ENCODE measurements at places on chromosomes 2 and 18.

GRCh38 chr2:71556692-71557250 is 103.4 kb downstream of the DYSF start:
- no peak for DNase-seq

GRCh38 chr2:180705551-180705950 is 274.9 kb upstream of the UBE2E3 start:
- no peak for DNase-seq

- no peak for DNase-seq
These were observed 373.1 kb downstream of the CMPK2 start for GRCh38 chr2:6492573-6492972.

DNA sequence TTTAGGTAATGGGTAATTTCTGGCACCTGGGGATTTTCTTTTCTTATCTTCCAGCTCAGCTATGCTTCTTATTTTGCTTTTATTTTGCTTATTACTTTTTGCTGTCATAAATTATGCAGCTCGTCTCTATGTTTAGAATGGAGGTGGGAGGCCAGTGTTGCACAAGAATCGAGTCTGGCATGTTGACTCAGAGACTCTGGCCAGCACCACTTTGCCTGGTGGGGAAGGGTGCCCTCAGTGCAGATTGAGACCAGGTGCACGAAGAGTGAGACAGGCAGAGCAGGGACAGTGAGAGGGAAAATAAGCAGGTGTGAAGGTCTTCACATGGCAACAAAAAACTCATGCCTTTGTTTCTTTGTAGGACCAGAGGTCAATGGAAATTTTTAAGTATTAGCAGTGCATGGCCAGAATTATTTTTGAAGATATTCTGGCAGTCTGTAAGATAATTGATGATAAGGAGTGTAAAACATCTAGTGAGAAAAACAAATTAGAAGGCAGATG is 59.2 kb upstream of the SLC5A7 start:
- DNase-seq, result no peak

GRCh38 chr2:109266998-109267854 is 138.2 kb downstream of the SH3RF3 start:
- no peak for DNase-seq

GRCh38 chr2:120428748-120429147 is 82.8 kb downstream of the INHBB start:
- DNase-seq, result no peak

DNA sequence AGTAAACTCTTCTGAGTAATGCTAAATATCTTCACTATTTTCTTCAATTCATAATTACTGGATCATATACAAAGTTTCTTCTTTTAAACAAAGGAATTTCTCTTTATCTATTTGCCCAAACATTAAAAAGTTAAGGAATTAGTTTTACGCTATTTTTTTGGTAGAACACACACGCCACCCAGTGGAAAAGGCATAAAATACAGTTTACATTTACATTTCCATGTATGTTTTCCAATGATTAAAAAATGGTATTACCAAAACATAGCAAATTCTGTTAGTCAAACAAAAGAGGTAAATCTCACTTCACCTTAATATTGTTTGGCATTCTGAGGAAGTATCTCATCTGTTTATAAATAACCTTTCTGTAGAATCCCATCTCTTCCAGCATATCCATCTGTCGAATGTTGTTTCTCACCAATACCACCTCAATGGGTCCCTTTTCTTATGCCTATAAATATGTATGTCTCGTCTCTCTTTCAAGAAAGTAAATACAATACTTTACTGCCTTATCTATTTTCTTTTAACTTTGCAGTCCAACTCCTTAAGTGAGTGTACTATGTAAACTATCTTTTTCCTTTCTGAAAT is 7.2 kb downstream of the BOLL start:
- peak; percentile 31 for DNase-seq

GRCh38 chr2:222310747-222311318 is 12.0 kb upstream of the PAX3 start:
- DNase-seq, result no peak

GRCh38 chr2:102025016-102025501 is 33.3 kb downstream of the IL1R2 start:
- no peak for DNase-seq

DNA sequence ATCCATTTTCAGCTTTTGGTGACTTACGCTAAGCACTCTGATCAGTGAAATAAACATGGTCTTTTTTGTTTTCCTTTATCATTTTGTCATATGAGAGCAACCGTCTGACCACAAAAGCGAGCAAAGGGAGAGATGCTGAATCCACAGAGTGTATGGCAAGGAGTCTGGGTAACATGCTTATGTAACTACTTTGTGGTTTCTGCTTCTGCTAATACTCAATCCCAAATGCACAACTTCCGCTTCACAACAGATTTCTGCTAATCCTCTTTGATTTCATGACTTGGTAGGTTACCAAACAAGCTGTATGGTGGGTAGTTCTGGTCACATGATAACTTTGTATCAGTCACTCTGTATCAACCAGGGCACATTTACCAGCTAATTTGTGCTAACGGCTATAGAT is 908.4 kb upstream of the CRIM1 start:
- DNase-seq, result peak; percentile 60

GRCh38 chr2:63425079-63425416 is 163.2 kb downstream of the WDPCP start:
- DNase-seq, result no peak

GRCh38 chr18:58755304-58756010 is 84.2 kb downstream of the MALT1 start:
- DNase-seq, result no peak

GRCh38 chr2:220946552-220946951 is 625.6 kb downstream of the EPHA4 start:
- no peak for DNase-seq

GRCh38 chr18:56945171-56946083 is 201.5 kb upstream of the BOD1L2 start:
- no peak for DNase-seq

- peak; percentile 79 for DNase-seq
These were observed 49.0 kb downstream of the SETBP1 start for GRCh38 chr18:44729631-44730101.

GRCh38 chr2:2046497-2046896 is 284.6 kb downstream of the MYT1L start:
- DNase-seq, result no peak

DNA sequence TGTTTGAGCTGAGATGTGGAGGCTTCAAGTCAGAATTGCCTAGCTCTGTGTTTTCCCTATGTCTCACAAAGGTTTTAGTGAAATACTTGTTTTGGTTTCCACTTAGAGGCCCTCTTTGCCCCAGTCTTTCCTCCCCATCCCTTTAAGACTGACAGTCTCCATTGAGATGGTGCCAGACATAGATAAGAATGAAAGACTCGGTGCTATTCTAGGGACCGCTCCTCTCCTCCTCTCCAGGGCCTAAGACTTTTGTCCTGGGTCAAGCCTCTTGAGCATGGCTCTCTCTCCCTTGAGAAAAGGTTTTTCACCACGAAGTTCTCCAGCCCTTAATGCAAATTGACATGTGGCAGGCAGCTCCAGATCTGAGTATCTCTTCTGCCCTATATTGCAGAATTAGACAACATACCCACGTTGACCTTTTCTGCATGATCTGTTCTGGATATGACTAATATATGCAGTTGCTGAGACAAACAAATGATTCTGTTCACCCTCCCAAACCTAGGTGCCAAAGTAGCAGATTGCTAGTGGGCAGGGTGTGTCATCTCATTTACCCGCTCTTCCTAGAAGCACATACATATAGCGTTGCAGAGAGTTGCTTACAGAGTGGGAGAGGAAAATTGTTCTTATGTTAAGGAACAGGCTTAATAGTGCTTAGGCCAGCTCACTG is 47.5 kb upstream of the ACSL3 start:
- DNase-seq, result no peak

- DNase-seq, result peak; percentile 79
These were observed 11.5 kb downstream of the CFAP65 start for GRCh38 chr2:219029829-219030165.

GRCh38 chr2:172919732-172920131 is 155.9 kb upstream of the MAP3K20 start:
- no peak for DNase-seq

- no peak for DNase-seq
These were observed 9.7 kb downstream of the TNS1 start for GRCh38 chr2:217993138-217993537.

DNA sequence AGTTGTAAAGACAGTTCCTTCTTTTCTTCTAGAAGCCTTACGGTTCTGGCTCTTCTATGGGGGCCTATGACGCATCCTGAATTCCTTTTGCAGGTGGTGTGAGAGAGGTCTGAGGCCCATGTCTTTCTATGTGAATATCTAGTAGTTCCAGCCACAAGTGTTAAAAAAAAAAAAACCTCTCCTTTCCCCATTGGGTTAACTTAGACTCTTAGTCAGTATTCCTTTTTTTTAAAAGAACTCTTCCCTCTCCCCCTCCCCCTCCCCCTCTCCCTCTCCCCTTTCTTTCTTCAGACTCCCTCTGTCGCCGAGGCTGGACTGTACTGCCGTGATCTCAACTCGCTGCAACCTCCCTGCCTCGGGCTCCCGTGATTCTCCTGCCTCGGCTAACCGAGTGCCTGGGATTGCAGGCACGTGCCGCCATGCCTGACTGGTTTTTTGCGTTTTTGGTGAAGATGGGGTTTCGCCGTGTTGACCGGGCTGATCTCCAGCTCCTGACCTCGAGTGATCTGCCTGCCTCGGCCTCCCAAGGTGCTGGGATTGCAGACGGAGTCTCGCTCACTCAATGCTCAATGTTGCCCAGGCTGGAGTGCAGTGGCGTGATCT is 11.4 kb upstream of the CIDEA start:
- DNase-seq, result no peak

DNA sequence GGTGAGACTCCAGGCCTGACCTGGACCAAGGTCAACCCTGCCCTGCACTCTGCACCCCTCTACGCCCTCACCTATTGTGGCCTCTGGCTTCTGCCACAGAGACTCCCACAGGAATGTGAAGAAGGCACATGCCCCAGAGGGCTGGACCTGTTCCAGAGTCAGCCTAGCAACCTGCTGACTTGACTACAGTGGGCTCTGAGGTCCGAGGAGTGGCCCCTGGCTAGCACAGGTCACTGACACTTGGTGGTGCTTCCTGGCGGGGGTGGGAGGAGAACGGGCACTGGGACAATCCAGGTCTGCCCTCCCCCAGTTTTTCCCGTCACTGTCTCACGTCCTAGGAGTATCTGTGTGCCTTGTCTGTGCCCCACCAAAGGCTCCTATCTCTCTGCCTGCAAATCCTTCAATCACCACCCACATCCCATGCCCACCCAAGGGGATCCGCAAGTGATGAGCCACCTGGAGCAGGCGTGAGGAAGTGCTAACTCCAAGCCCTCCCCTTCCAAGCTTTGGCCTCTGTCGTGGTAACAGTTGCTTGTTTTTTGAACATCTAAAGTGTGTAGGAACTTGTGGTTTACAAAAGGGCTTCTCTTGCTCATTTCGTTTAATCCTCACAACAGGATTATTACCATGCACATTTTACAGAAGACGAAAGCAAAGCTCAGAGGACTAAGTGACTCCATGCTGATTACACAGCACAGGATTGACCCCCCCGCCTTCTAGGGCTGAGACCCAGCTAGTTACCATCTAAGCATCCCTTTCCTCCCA is 86.2 kb downstream of the MCFD2 start:
- DNase-seq, result peak; percentile 25

DNA sequence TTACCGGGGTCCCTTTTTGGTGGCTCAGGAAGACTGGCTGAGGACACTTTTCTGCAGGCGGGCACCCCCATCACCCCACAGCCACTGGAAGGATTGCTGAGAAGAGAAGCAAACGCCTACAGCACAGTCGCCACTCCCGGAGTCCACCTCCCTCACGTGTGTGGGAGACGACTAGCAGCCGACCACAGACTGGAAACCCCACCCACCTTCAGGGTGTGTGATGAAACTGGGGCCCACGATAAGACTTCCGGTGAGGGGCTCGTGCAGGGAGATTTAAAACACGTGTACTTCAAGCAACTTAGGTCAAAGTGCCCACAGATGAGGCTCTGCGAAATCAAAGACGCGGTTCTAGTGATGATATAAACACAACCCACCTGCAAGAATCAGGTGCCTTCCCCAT is 26.3 kb downstream of the MBP start:
- peak; percentile 87 for DNase-seq

DNA sequence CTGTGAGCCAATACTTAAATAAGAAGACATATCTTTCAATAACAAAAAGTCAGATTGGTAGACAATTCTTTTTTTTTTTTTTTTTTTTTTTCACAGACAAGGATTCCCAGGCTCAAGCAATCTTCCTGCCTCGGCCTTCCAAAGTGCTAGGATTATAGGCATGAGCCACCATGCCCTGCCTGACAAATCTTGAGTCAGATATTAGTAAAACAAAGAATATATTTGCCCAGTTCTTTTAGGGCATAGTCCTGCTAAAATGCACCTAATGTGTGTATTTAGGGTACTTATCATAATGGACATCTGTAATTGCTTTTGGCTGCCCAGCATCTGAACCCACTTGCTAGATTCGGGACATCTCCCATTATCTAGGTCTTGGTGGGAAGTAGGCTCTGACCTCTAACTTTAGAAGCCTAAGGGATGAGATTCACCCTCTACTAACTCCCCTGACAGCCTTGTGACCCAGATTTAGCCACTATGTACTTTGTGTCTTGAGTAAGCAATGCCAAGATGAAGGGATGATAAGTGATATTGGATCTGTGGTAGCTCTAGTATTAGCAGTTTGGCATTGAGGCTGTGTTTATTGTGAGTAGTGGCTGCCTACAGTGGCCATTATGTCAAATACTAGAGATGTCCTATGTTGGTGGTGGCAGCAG is 18.5 kb upstream of the PSME4 start:
- DNase-seq, result no peak

GRCh38 chr18:44796429-44797428 is 116.0 kb downstream of the SETBP1 start:
- no peak for DNase-seq

GRCh38 chr18:63831080-63831788 is 56.0 kb downstream of the SERPINB7 start:
- no peak for DNase-seq

GRCh38 chr2:195364015-195364965 is 292.7 kb upstream of the SLC39A10 start:
- no peak for DNase-seq

GRCh38 chr2:9805435-9806297 is 37.6 kb upstream of the TAF1B start:
- no peak for DNase-seq

DNA sequence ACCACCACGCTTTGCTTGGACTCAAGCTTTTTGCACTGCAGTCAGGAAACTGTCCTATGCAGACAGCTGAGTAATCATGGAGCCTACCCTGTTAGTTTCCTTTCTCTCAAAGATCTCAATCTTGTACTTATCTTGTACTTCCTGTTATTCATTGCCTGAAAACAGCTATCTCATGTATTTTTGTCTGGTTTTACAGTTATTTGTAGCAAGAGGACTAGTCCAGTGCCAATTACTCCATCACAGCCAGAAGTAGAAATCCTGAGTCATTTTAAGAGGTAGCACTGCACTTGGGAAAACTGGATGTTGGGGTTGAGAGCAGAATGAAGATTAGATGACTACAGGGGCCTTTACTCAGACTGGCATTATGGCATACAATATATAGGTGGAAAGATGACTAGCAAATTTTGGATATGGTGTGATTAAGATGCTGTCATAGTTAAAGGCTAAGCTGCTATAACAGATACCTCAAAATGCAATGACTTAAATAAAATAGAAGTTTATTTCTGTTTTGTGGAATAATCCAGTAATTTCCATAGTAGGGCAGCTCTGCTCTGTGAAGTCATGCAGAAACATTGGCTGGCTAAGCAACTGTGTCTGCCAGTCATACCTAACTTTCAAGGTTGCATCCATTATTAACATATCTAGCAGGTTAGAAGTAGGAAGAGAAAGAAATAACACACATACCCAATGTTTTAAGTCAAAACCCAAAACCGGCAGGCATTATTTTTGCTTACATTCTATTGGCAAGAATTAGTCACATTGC is 21.1 kb upstream of the CHMP3 start:
- DNase-seq, result no peak
